WTC11 (cell line): ENCODE measurements at places on chromosomes 11 and 22. TPM values are rescaled to one million over a fixed set of nuclear protein-coding genes. Genes with fewer than 3 reads are reported as not detected.

SLC5A1 gene
- total RNA-seq, result not detected in 3 replicates

SCGB2A2 gene
- not detected in 3 replicates for total RNA-seq

RIBC2 gene
- 1.7 to 2.4 TPM (median 2.4 TPM) in 3 replicates for total RNA-seq

DDTL gene
- total RNA-seq, result 3.6 to 5.8 TPM (median 3.6 TPM) in 3 replicates

MS4A18 gene
- total RNA-seq, result not detected in 3 replicates
